Chondrocyte (in vitro differentiated cells): ENCODE measurements at places on chromosomes 3 and 15. TPM values are rescaled to one million over a fixed set of nuclear protein-coding genes. Genes with fewer than 3 reads are reported as not detected.

DNA sequence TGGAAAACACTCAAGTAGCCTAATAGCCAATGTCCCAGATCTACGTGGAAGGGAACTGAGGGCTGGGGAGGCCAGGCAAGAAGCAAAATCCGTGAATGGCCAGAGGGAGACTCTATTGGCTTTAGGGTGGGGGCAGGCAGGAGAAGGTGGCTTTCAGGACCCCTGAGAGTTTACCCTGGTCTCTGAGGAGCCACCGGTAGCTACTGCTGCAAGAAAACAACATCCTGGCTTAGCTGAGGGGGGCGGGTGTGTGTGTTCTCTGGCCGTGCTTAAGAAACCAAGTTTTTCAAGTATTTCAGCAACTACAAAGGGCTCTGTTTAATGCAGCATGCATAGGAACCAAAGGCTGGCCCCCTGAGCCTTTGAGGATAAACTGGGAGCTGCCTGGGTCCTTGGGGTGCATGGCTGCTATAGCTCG, 47.6 kb upstream of the TRPM1 start:
- H3K27me3 ChIP-seq = peaks cover 10% of the 10 kb centered on the region
- H3K27ac ChIP-seq = no peak overlapping the region
- H3K36me3 ChIP-seq = peaks cover 2% of the 10 kb centered on the region
- no peak overlapping the region for H3K4me3 ChIP-seq
- H3K4me1 ChIP-seq = no peaks in the 10 kb centered on the region
- DNase-seq = no peak

The CCR3 gene
- total RNA-seq = not detected in 3 replicates

The SPATA12 gene
- not detected in 3 replicates for total RNA-seq

GRCh38 chr3:113094337-113095221, 103.8 kb downstream of the GTPBP8 start:
- H3K4me3 ChIP-seq = no peak overlapping the region
- no peak for DNase-seq
- H3K27me3 ChIP-seq = no peaks in the 10 kb centered on the region

The PIGZ gene
- 8.8 to 10.1 TPM (median 9.9 TPM) in 3 replicates for total RNA-seq
